GM13976 (cell line): ENCODE measurements at places on chromosomes 11 and 22.

DNA sequence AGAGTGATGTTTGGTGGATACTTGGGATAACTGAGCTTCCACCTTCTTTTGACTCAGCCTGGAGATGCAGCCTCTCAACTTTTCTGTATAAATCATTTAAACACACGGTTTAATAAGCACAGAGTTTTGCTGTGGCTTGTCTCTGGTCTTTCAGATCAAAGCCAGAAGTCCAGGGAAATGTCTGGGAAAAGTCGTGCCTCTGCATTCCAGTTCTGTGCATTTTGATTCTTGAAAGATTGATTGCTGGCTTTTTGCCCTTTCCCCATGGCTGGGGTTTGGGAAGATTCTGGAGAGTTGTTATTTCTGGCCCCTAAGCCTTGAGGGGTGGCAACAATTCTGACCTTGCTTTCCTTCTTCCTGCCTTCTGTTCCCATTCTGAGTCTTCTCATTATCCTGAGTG lies 154.1 kb downstream of the COMMD9 start:
- DNase-seq = no peak

GRCh38 chr11:88213406-88213805 lies 38.2 kb upstream of the RAB38 start:
- no peak for DNase-seq

DNA sequence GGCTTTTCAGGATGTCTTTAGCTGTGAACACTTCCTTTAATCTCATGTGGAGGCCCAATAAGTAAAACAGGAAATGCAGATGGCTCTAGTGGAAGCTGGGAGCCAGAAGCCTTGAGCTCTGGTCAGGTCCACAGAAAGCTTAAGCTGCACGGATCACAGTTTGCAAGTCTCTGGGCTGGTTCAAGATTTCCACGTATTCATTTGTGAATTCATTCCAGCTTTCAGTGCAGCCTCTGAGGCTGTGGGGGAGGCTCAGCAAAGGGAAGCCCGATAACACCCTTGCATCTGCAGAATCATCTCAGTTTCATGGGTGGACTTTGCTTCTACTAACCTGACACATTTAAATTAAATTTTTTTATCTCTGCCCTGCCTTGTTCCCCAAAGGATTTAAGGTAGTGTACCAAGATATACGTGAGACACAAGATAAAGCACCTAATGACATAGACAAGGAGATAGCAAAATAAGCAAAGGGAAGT lies 65.6 kb downstream of the ISX start:
- no peak for DNase-seq

GRCh38 chr11:91984033-91984584 lies 240.5 kb upstream of the FAT3 start:
- DNase-seq = no peak

DNA sequence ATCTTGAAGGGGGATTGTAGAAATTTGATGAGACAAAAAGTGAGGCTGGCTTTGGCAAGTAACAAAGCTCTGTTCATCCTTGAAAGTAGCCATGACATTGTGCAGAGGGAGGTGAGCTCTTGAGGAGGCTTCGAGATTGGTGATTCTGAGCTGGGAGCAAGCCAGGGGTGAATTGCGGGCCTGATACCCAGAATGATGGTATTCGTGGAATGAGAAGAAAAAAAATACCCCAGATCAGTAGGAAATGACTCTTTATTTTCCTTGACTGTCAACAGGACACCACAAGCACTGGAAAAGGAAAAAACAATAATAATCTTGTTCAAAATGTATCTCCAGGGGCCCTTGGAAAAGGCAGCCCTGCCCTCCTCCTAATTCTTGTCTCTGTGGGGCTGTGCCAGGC lies 62.7 kb downstream of the TSPAN18 start:
- DNase-seq = no peak

GRCh38 chr11:17277024-17277584 lies 565 bp downstream of the NUCB2 start:
- peak; percentile 42 for DNase-seq

- DNase-seq = no peak
These were observed 501 bp upstream of the PTPN5 start for GRCh38 chr11:18791969-18792628.

- DNase-seq = no peak
These were observed 15.7 kb downstream of the LRP4 start for GRCh38 chr11:46902694-46903093.

DNA sequence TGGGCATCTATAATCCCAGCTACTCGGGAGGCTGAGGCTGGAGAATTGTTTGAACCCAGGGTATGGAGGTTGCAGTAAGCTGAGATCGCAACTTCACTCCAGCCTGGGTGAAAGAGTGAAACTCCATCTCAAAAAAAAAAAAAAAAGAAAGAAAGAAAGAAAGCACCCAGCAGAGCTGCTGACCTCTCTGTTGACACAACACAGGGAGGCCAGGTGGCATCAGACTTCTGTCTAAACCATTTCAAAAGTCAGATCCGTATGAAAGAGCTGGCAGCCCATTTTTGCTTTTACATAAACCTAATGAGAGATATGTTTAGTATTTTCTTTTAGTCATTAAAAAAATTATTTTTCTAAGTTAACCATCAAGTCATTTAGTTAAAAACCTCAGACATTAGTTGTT lies 64.4 kb upstream of the RRM1 start:
- no peak for DNase-seq
